ENCODE measurements at places on chromosomes 16 and 17.

DNA sequence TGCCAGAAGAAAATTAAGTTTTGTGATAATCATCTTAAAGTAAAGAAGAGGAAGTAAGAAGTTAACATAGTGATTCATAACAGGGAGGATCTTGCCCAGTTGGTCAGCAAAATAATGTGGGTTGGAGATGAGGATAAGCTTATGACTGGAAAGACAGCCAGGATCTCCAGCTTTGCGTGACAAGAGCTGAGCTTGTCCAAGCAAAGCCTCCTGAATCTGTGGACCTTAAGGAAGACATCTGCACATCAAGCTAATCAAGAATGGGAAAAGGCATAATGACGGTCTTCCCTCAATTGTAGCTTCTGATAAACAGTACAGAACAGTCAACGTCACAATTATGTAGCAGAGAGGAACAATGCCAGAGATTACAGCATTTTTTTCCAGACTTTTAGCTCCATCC is 744.7 kb upstream of the GOT2 start:
- DNase-seq = peak; percentile 9

- DNase-seq = no peak
Measured at GRCh38 chr16:19898166-19898565, 13.5 kb upstream of the GPRC5B start.

DNA sequence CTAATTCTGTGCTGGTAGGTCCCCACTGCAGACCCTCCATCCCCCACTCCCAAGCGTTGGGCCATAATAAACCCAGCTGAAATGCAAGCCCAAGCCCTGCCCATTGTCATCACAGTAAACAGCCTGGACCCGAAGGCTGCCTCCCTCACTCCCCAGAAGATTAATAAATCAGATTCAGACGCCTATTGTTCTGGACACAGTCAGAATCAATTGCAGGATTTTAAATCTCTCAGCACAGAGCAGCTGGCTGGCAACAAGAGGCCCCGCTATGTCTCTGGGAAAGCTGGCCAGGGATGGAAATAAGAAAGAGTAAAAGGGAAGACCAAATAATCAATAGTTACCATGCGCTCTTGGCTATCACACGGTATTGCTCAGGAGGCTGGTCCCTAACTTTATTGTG is 93.9 kb downstream of the C17orf67 start:
- DNase-seq = no peak

DNA sequence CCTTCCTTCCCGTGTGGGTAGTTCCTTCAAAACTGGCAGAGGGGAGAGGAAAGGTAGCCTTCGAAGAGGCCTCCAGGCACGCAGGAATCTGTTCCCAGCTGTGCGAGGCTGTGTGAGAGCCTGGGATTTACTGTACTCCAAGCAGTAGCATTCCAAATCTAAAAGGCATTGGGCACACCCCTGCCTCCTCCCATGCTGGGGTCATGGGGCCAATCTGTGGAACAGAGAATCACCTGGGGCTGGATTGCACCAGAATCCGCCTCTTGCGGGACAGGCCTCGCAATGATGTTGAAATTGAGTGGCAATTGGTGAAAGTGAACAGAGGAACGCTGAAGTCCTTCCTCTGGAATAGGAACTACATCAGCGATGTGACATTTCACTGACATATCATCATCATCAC is 72.5 kb upstream of the IRX3 start:
- DNase-seq = no peak

DNA sequence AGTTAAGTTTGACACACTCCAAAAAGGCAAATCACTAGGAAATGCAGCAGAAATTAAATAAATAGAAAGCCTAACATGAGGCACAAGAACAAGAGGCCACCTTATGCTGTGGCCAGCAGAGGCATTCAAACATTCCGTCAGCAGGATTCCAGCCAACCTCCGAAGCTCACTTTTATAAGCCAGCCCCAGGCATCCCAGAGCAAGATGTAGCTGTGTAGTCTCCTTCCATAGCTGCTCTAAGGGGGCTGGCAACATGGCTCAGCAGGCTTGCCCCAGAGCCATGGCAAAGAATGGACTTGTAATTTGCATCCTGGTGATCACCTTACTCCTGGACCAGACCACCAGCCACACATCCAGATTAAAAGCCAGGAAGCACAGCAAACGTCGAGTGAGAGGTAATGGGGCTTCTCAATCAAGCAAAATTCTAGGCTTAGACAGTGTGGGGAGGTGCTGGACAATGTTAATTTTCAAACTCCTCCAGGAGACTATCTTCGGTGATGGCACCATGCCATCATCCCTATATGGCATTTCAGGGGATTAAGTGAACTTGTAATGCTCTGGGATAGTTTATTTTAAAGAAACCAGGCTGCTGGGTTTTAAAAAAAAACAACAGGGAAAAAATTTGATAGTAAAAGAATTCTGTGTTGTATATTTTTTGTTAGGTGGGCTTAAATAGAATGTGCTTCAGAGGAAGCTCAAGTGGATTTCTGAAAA is at the start of gene CLEC3A:
Gene CLEC3A (plus strand): TSS at position 202 of the 714 bp plus-strand sequence. CDS start 79 bp downstream, at position 281.
- DNase-seq = no peak

Data from Kasumi-1 (cell line).